ENCODE measurements at places on chromosomes 5 and 9.

GRCh38 chr5:43357878-43358281, 44.7 kb upstream of the HMGCS1 start:
- DNase-seq: no peak

GRCh38 chr5:127757576-127757975, 54.4 kb downstream of the CCDC192 start:
- peak; percentile 38 for DNase-seq

DNA sequence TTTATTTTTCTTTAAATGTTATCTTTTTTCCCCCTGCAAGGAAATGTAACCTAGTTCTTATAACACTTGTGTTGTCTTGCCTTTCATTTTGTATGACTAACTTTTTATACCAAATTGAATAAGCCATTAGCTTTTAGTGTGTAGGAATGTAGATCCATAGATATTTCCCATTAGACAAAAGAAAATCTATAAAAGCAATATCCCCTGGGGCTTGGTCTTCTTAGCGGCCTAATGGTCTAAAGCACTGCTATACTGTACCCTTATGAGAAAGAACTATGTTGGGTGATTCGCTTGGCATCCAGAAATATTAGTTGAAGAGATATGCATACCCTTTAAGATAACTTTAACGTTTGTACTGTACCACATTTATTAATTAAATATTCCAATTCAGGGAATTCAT, 289.2 kb downstream of the CCDC171 start:
- no peak for DNase-seq

- no peak for DNase-seq
Measured at GRCh38 chr9:109421026-109421970, 76.8 kb downstream of the PTPN3 start.

GRCh38 chr5:38257308-38258041, 884 bp upstream of the EGFLAM start:
- no peak for DNase-seq

DNA sequence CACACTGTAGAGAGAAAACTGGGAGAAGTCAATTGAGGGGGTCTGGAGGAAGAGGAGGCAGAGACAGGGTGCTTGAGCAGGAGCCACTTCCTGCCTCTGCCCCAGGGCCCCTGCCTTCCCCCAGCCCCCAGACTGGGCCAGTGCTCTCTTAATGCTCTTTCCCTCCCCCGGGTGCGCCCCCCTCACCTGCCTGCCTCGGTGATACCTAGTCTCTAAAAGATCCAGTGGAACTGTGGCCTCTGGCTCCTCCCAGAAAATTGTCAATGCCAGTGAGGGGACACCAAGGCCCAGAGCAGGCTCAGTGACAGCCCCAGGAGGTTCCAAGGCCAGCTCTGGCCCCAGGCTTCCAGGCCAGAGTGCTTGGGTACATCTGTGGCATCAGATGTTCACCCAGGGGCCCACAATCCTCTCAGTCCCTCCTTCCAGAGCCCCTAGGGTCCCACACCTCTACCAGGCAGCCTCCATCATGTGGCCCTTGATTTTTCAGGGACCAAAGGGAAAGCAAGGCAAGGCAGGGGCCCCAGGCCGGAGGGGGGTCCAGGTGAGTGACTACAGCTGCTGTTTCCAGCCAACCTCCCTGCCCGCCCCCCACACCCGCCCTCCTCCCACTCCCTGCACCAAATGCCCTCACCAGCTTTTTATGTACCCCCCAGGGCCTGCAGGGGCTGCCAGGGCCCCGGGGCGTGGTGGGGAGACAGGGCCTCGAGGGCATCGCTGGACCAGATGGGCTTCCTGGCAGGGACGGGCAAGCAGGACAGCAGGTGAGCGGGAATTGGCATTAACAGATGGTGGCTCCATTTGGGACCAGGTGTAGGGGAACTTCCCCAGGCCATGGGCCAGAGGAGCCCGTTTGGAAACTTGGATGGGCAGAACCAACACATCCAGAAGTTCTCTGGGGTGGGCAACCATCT, 33.1 kb upstream of the ORM1 start:
- DNase-seq: no peak

DNA sequence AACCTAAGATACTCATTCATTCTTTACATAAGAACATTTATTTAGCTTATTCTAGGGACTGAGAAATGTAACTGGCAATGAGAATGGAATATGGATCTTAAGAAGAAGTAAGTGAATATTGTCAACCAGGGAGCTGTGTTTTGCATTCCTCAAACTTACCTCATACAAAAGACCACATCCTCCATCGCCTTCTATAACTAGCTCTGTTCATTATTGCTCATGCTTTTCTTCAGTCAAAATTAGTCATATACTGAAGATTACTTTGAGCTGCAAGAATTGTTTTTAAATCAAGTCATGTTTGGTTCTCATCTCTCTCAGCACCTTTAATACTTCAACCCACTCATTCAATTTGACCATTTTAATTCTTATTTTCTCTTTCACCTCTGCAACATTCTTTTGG, 140.3 kb upstream of the RASA1 start:
- DNase-seq: no peak

DNA sequence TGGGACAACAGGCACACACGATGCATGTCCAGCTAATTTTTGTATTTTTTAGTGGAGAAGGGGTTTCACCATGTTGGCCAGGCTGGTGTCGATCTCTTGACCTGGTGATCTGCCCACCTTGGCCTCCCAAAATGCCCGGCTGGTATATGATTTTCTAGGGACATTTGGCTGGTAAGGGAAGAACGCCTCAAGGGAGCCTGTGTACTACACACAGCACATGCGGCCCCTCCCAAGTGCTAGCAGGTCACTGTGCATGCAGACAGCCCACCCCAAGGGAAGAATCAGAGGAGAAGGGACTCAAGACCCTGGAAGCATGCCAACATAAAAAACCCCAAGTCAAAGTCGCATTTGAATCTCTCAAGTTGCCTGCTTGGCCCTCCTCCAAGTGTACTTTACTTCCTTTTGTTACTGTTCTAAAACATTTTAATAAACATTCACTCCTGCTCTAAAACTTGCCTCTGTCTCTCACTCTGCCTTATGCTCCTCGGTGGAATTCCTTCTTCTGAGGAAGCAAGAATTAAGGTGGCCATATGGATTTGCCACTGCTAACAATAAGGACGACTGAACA, 24.3 kb upstream of the OTULINL start:
- DNase-seq: no peak

DNA sequence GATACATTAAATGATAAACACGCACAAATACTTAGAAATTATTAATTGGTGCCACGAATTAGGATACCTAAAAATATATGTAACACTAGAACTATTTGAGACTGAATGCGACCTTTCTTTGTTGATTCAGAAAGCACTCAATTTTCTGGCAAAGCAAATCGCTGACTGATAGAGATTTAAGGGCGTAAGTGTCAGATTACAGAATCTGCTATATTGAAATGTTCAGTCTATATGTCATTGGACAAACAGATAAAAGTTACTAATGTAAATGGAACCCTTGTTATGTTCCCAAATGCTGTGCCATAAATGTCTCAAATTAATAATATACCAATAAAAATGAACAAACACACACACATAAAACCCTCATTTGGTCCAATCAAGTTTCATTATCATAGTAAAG, 137.9 kb downstream of the MPDZ start:
- no peak for DNase-seq

DNA sequence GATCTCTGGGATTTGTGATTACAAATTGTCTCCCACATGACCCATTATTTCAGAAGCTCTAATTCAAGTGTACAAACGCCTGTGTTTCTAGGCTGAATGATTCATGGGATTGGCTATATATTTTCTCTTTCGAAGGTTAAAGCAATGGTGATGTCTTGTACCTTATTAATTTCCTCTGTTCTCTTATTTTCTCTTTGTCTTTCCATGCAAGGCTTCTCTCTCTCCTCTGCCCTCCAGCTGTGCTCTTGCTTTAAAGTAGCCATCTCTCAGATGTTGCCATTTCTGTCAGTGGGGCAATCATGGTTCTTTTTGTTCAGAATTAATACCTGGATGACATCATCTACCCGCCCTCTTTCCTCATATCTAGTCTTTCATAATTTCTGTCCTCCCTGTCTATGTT, 184.3 kb upstream of the ATP10B start:
- DNase-seq: no peak

DNA sequence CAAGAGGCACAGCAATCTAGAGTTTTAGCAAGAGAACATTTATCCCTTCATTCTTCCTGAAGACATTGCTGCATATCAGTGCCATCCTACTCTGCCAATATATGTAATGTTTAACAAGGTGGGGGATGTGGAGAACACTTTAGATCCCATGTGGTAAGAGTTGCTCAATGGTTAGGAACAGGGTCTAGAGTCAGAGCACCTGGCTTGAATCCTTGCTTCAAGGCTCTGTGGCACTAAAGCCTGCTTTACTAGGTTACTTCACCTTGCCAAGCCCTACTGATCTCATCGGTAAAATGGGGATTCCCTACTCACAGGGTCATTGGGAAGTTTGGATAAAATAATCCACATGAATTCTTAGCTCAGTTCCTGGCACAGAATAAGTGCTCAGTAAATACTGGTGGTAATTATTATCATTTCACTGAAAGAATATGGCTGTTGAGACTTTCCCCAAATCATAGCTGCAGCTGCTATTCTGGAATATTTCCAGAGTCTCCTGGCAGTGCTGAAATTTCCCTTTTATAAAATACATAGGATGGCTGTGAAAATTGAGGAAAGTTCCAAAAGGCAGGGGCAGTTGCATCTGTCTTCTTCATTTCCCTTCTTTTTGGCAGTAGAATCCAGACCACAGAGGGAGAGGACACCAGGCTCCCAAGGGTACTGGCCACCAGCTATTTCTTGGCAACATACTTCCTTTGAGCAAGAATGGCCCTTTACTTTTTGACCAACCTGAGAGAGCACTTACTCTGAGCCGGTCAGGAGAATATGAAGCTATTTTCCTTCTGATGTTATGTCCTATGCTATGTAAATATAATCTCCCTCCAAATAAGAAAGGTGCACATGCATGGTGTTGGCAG, 142.8 kb downstream of the PALM2AKAP2 start:
- no peak for DNase-seq

DNA sequence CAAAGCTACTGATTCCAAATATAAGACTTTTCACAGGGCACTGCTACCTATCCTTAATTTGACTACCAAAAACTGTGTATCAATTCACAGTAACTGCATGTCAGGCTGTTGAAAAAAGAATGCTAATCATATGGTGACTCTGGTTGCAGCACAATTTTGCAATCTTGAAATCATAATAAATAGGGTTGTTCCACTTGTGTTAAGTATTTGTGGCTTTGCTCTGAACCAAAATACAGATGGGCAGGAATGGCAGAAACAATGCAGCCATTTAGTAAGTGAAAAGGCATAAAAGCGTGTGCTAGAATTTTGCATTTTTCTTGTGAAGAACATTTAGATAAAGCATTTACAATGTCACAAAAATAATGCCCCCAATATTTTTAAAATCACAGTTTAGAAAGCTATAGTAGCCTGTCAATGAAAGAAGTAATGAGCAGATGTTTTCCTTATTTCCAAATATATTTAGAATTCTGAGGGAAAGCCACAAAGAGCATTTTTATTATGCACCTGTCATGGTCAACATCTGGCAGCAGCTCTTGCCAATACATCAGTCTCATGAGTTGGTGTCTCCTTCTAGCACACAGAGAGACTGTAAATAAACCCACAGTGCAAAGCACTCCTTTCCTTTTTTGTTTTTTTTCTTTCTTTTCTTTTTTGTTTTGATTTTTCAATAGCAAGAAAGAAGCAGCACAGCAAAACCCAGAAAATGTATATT, 54.8 kb upstream of the PAM start:
- no peak for DNase-seq

- DNase-seq: no peak
Measured at GRCh38 chr5:3026099-3026498, 274.6 kb upstream of the IRX2 start.

DNA sequence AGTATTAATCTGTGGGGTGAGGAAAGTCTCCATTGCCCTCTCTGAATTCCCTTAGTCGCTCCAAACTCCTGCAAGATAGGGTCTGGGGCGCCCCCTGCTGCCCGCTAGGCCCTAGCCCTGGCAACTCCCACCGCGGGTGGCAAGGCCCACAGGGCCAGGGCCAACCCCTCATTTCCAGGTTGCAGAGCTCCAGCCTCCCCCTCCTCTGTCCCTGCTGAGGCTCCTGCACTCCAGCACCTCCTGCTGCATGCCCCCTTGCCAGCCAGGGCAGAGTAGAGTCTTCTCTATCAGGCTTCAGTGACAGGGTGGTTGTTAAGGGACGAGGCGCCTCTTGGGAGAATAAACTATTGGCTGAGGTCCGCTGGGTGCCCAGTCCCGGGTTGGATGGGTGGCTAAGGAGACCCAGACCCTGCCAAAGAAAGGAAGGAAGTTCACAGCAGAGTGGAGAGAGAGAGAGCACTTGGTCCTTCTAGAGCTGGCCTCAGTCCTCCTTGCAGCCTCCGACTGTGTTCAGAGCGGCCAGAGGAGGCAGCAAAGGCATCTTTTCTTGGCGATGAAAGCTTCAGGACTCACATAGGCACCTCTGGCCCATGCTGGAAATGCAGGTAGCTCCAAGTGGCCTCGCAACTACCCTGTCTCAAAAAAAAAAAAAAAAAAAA, 45.6 kb downstream of the SAR1B start:
- DNase-seq: peak; percentile 83

Data from GM10248 (cell line).